T-helper 17 cell (primary cell): ENCODE measurements at places on chromosomes 6 and 20.

DNA sequence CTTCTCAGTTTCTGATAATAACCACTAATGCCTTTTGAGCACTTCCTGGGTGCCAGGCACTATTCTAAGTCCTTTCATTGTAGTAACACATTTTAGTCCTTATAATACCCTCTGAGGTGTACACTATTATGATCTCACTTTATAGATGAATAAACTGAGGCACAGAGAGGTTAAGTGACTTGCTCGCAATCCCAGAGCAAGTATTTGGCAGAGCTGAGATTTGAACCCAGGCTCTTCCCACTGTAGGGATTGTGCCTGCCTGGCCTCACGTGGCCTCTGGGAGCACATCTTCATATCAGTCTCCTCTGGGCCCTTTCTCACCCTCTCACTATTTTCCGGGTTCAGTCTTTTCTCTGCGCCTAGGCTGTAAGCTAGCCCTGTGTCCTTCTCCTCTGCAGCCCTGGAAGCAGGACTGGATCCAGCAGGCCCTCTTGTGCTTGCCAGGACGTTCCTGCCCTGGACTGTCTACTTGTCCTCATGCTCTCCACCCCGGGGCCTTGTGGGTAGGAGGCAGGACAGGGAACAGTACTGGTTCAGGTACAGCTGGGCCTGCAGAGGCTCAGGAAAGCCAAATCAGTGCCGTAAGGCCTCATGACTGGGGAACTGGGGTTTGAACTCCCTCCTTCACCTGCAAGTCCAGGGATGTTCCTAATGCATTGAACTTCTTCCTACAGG, 139.6 kb downstream of the VEGFA start:
- no peak for DNase-seq

GRCh38 chr6:31531162-31531561, 2.4 kb downstream of the MCCD1 start:
- no peak for DNase-seq

- DNase-seq: no peak
These were observed 12.0 kb downstream of the TRAM2 start for GRCh38 chr6:52564856-52565255.

GRCh38 chr6:117449549-117450439, 24.1 kb upstream of the ROS1 start:
- DNase-seq: no peak

DNA sequence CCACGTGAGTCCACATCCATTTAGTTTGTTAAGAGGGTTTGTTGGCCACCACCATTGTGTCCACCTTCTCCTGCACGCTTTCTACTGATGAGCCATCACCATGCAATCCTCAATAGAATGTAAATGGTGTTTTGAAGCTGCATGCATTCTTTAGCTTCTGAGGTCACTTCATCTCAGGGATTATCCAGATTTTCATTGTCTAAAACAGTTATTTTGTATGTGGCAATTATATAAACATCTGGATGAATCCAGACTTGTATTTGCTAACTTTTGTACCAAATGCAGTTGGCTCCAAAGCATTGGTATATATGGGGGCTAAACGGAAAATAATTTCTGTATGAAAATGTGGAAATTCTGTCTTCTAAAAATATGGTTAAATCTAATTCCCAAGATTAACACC, 231.2 kb upstream of the ARID1B start:
- DNase-seq: no peak

DNA sequence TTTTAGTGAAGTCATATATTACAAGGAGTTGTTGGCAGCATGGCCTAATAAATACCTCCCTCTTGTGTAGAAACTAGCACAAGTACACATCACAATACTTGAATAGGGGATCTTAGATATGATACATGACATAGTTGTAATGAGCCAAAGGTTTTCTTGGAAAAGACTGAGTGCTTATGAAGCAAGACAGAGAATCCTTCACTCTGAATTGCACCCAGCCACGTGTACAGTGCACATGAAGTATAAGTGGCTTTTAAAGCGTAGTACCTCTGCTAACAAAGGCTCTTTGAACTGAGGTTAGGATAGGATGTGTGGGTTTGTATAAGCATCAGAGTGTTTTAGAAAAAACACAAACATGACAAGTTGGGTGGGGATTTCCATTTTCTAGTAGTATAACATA, 145.5 kb upstream of the STMND1 start:
- DNase-seq: no peak

- no peak for DNase-seq
These were observed 132.7 kb upstream of the TMEM170B start for GRCh38 chr6:11404838-11405237.

DNA sequence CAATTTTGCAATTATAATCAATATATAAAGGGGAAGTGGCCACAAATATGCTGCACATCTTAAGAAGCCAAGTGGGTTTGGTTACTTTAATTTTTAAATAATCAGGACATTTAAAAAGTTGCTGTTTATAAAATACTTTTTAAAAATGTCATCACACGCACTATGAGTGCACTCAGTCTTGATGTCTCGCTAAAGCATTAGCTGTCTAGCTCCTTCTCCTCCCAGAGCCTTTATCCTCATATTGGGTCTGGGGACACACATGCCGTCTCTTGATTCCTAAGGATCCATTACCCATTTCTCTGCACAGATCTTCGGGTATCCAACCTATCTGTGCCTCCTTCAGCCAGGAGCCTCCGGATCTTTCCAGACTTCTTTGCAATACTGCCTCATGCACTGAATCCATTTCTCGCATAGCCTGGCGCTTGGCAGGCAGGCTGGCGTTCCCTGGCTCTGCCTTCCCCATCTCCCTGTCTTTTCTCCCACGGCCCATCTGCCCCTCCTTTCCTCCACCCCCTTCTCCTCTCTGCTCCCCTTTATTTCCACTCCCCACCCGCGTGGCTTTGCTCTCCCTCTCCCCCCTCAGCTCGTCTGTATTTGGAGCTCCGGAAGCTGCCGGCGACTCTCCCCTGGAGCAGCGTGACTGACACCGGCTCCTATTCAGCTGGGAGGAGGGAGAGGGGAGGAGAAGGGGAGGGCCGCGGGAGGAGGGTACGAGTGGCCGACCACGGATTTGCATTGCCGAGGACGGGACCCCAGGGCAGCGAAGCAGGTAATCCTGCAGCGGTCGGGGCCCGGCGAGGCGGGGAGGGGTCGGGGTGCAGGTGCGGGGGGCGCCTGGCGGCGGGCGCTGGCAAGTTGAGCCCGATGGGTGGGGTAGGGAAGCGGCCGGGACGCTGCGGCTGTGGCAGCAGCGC, at the start of gene CAP2:
Gene CAP2 (plus strand): TSS at position 618 of the 914 bp plus-strand sequence. CDS start 27,961 bp downstream, outside the sequence.
- no peak for DNase-seq

GRCh38 chr6:150417899-150418826, 49.4 kb downstream of the IYD start:
- DNase-seq: no peak

- no peak for DNase-seq
These were observed 66.0 kb downstream of the ARHGAP18 start for GRCh38 chr6:129643968-129644367.

DNA sequence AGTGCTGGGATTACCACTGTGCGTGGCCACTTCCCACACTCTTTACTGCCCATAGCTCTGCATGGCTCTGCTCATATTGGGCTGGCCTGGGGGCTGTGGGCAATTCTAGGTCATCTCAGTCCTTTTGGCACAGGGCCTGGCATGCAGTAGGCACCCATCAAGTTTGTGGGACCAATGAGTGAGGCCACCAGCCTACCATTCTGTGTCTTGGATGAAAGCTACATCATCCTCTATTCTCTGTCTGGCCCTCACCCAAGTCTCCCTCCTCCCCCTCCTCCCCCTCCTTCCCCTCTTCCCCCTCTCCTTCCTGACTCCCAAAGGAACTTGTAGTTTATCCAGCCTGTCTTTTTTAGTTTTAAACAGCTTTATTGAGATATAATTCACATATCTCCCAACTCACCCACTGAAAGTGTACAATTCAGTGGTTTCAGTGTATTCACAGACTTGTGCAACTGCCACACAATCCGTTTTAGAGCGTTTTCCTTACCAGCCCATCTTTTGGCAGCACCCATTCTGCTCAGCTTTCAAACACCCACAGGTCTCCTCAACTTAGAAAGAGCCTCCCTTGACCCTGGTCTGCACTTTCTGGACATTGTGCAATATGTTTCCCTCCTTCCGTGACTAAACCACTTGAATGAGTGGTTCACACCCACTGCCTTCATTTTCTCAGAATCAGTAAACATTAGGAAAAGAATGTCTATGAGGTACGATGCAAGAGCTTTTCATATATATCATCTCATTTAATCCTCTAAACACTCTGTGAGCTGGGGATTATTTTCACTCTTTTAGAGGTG, 21.5 kb upstream of the MRPS18A start:
- DNase-seq: no peak

DNA sequence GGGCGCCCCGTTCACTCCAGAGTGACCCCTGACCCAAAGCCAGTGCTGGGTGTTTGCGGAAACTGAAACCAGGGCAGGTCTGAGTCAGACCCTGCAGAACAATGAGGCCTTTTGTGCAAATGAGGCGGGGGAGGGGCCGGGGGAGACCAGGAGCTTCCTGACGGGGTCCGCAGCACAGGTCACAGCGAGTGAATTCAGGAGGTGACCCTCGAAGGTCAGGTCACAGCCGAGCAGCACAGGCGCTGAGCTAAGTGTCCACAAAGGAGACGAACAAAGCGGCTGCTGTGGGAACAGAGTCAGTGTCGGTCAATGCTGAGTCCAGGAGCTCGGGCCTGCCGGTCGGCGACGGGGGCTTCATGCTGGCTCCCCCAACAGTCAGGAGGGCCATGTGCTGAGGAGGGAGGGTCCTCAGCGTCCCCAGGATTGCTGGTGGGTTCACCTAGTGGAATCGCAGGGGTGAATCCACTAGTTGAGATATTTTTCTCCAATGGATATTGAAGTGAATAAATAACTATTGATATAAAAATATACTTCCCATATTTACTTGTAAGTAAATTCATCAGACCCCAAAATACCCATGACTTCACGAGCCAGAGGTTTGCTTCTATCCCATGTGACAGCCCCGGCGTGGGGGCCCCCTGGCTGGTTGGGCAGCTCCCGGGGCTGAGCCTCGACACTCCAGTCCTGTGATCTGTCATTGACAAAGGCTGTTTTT, 188.4 kb upstream of the SULF2 start:
- DNase-seq: no peak

DNA sequence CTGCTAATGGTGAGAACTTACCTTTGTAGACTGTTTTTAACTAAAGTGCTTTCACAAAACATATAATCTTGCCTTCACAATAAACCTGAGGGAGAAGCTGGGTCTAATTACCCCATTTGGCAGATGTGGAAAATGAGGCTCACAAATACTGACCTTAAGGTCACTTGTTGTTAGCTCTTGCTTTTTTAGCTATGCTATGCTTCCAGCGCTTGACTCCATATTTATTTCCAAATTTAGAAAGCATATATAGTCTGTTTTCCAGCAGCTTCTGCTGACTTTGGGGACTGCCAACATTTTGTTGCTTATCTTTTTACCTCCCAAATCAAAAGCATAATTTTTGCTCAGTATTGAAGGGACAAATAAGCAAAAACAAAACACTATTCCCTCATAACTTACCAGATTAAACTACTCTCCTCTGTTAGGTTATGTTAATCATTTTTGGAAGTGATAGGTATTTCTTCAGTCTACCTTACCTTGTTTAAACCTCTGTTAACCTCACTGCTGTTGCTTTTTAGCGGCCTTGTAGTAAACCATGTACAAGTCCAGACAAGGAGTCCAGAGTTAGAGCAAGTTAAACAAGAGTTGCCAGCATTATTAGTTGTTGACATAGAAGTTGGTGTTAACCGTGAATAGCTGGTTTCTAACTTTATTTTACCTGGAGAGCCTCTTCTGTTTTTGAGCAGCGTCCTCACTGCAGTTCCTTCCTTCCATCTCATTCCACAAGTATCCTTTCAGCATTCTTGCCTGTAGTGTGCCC, 4.9 kb upstream of the BTBD3 start:
- no peak for DNase-seq

DNA sequence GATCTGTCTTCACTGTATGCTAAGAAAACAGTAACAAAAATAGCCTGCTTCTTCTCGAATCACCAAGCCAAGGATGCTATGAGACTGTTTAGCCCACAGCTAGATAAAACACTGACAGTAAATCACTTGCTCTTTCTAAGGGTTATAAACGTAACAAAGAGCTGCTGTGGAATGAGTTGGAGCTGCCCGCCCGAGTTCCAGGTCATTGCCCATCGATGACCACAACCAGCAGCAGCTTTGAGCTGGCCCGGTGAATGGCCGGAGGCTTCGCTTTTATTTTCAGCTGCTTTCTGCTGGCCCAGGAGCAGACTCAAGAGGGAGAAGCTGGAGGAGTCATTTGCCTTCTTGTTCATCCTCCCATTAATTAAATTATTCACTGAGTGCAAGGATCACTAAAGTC, 82.2 kb upstream of the CDH4 start:
- DNase-seq: no peak

DNA sequence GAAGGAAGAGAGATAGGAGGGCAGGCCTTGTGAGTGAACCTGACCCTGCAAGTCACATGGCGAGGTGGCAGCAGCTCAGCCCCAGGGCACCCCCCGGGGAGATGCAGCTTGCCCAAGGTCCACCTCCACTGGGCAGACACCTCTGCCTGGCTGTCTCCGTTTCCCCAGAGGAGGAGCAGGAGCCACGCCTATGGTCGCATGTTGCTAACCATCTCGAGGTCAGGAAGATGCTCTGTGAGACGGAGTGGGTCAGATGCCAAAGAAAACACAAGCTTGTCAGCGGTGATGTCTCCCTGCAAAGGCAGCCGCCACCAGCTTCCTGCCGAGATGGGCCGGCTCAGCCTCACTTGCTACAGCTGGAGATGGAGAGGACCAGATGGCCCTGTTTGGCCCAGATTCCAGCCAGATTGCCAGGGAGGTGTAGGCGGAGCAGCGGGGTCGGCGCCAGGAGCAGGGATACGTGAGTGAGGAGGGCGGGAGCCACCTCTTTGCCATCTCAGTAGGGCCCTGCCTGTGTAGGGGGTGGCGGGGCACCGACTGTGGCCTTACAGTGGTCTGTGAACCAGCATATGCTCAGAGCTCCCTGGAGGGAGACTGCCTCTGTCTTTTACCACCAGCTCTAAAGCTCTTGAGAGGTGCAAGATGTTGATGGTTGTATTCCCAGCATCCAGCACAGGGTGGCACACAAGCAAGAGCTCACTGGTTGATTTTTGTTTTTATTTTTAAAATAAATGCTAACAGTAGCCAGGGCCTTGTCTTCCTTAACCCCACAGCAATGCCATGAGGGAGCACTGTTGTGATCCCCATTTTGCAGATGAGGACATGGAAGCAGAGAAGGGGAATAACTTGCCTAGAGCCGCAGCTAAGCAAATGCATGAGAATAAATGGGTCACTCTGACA, 42.9 kb upstream of the FAM83D start:
- no peak for DNase-seq

- DNase-seq: no peak
These were observed 680 bp downstream of the LATS1 start for GRCh38 chr6:149717255-149717587.

GRCh38 chr20:62362991-62363919, 3.9 kb downstream of the LAMA5 start:
- DNase-seq: no peak

GRCh38 chr6:100452998-100453397, 11.7 kb downstream of the SIM1 start:
- DNase-seq: no peak
